ENCODE measurements at places on chromosomes 7 and 10.

DNA sequence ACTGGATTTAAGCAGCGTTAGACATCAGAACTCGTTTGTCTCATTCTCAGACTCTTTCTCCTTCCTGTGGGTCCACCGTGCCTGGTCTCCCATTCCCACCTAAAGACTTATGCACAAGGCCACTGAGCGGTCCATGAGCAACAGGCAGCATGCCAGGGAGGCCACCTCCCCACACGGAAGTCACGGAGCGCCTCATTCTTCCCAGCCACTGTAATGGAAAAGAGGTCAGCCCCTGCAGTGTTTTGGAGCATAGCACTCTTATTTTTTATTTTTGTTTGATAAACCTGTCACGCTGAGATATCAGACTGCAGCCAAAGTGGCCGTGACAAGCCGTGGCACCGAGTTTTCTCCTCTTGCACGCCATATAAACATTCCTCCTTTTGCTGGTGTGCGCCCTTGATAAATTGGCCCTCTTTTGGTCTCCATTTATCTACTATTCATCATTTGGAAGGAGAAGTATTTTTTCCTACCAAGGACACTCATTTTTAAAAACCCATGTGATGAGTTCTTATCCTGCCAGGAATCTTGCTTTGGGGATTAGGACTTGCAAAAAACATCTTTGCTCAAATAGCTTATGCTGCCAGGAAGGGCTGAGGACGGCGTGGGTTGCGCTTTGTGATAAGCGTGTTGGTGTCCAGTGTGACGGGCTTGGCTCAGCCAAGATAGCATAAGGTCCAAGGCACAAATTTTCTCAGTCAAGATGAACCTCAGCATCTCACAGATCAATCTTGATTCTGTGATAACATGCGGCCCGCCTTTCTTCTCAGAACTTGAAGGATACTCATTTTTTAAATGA lies 206.0 kb downstream of the CCDC3 start:
- DNase-seq: no peak

DNA sequence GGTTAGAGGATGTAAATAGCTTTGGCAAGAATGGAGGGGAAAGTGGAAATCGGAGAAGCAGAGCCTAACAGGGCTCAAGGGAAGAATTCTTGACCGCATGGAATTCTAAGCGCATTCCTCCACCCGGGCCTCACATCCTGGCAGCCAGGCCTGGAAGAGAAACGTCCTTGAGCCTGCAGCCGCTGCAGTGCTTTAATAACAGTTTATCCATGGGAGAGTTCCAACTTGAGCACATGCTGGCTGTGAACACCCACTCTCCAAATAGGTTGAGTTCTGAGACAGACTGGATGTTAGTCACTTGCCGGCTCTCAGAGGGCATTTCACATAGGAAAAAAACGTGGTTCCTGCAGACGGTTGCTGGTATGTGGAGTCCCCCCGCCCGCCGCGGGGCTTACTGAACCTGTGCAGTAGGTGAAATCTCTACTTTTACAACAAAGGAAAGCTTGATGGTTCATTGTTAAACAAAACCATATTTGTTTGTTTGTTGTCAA lies 61.4 kb upstream of the STEAP1B start:
- DNase-seq: no peak

- no peak for DNase-seq
Measured at GRCh38 chr7:28956608-28957063, 1.5 kb downstream of the TRIL start.

- no peak for DNase-seq
Measured at GRCh38 chr7:43799605-43800004, 41.1 kb downstream of the BLVRA start.

GRCh38 chr10:127356360-127356759 lies 160.0 kb upstream of the INSYN2A start:
- no peak for DNase-seq

DNA sequence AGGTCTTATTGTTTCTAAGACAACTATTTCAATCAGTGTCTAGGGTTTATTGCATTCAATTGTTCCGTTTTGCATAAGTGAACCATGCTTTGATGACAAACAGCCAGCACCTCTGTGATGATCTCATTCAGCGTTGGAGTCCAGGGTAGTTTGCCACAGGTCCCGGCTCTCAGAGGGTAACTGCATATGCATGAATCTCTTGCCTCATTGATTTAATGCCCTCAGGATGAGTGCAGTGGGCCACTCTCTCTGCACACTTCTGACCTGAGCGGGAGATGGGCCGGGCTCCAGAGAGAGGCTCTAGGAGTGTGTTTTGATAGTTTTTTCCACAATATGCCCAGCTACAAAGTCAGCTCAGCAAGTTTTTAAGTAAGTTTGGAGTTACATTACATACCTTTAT lies 83.9 kb downstream of the HECW1 start:
- DNase-seq: no peak

DNA sequence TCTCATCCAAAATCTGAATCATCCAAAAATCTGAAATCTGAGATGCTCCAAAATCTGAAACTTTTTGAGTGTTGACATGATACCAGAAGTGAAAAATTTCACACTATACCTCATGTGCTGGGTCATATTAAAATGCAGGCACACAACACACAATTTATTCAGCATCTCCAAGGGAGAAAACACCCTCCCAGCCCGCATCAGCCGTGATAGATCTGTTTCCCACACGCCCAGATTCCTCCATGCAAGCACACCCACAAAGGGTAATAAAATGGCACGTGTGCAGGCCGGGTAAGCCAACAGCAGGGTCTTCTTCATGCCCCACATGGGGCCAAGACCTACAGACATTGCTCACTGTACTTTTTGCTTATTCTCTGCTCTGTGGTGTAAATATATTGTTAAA lies 173.1 kb upstream of the FERD3L start:
- no peak for DNase-seq

- no peak for DNase-seq
Measured at GRCh38 chr7:91264924-91265681, 870 bp downstream of the FZD1 start.

DNA sequence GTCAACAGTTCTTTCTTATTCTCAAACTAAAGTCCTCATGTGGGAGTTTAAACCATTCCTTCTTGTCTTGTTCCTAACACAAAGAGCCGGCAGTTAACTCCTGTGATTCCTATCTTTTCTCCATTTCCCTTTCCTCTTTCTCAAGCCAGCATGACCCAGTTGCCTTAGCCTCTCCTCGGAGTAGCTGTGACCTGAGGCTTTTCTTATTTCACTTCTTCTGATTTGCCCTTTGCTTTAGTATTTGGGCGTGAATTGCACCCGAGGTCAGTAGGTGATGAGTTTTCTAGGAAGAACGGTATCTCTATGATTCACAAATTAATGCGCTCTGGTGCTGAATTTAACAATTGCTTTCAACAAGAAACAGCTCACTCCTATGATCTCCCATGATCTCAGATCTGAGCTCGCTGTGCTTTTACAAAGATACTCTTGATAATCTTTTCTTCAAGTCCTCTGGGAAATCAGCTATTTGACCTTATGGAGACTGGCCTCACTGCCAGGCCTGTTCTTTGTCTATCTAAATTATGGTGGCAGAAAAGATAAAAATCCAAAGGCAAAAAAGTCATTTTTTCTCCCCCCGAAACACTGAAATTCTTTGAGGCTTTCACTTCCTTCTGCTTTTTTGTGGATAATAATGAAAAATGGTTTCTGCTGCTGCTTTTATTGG lies 184.6 kb downstream of the JCAD start:
- DNase-seq: no peak

Measured in T-helper 2 cell (primary cell).